ENCODE measurements at places on chromosomes 16 and 17.

- DNase-seq = no peak
Measured at GRCh38 chr17:47830396-47831002, 842 bp downstream of the MRPL10 start.

DNA sequence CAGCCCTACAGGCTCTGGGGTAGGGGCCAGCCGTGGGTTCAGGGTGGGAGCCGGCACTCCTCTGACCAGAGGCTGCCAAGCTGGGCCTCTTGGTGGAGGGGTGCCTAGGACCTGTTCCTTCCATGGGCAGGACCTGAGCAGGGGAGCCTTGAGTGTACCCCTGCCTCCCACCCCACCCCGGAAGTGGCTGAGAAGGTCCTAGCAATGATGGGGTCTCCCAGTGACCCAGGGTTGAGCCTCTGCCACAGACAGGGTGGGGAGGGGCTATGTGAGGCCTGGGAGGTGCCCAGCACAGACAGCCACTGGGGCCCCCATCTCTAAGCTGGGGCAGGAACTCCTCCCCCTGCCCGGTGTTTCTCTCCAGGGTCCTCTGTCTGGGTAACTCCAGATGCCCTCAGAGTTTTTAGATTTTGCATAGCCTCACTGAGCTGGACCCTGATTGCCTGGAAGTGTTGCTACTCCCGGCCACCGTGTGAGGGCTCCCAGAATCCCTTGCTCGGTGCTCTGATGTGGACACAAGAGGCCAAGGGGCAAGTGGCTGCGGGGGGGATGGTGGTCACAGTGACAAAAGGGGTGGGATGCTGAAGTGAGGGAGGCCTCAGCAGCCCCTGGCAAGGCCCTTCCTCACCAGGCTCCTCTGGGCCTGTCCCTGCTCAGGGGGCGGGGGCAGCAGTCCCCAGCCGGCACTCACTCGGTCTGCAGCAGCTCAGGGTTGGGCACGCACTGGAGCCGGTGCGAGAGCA is 6.4 kb upstream of the MTSS2 start:
- no peak for DNase-seq

DNA sequence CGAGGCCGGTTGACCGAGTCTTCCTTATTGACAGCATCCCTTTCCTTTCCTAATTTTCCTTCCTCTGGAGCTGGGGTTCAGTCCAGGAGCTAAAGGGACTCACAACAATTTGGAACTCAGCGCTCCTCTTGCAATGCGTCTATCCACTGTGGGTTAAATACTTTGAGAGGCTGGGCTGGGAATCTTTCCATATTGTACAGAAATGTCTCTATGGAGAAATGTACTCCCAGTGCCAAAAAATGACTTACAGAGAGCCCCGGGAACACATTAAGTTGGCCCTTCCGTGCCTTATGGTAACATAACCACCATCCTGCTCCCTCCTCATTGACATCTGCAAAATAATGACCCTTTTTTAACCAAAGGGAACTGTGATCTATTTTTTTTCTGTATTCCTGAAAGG is 192.8 kb downstream of the FTO start:
- DNase-seq = no peak

- peak; percentile 95 for DNase-seq
Measured at GRCh38 chr16:1530883-1531637, 2.4 kb upstream of the TMEM204 start.

DNA sequence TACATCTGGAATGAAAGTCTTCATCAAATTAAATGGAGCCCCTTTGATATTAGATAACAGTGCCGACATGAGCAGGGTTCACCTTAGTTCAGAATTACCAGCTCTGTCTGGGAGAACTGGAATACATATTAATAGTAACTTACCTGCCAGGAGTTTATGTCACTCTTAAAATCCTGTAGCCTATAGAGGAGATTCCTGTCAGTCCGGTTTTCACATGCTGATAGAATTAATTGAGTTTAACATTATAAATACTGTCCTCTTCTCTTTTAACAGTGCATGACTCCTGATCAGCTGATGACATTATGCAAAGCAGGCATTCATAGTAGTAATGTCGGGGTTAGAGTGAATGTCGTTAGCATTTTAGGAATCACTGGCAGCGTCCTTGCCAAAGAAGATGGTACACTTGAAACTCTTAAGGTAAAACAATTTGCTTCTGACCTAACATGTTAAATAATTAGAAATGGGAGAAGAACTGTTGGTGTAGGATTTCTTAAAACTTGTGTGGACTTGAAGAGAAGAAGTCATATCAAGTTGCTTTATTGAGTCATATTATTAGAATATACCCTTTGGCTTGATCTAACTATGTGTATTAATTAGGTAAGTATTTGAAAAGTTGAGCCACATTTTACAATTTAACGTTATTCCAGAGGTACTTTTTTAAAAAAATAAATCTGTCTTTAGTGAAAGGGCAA is 34.3 kb downstream of the HEATR3 start:
- DNase-seq = no peak

- peak; percentile 89 for DNase-seq
Measured at GRCh38 chr16:9072806-9073341, 18.6 kb upstream of the HAPSTR1 start.

GRCh38 chr16:7344830-7345780 is 12.5 kb downstream of the RBFOX1 start:
- DNase-seq = no peak

- DNase-seq = peak; percentile 74
Measured at GRCh38 chr16:30092373-30093010, 768 bp upstream of the TBX6 start.

DNA sequence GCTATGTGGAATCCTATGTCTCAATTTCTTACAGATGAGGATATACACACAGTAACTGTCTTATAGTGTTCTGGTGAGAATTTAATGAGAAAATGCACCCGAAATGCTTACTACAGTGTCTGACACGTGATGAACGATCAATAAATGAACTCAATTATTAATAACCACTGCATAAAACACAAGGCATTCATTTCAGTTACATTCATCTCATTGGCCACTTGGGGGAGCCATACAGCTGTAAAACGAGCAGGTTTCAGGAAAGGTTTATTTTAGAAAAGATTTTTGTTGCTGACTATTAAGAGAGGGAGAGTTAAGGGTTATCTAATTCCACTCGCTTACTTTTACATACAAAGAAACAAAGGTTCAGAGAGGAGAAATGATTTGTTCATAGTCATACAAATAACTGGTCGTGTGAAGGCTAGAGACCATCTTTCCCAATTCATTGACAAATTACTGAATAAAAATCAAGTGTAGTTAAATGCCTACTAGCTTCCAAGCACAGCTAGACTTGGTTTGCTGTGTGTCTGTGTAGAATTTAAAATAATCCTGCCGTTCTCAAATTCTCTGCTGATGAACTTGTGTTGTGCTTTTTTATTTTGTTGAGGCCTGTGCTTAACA is 160.1 kb downstream of the MAP2K4 start:
- peak; percentile 30 for DNase-seq

DNA sequence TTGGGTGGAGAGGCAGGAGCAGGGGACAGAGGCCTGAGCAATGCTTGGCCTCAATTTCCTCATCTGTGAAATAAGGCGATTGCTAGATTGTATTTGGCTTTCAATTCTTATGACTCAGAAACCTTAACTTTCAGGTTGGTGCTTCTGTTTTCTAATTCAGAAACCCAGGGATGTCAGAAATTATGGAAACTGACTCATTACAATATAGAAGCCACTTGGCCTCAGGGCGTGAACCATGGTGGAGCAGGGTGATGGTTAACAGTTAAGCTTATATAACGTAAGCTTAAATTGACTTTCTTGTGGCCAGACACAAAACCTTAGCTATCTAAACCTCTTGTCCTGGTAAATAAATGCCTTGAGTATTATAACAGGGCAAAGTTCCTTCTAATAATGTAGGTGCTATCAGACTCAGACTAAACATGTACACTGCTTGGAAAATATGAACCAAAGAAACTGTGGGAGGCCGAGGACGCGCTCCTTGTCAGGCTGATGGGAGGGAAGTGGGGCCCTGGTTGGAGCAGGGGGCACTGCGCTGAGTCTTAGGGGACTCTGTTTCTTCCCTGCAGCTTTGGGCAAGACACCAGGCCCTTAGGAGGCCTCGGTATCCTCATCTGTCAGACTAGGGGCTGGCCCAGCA is 17.1 kb upstream of the SREBF1 start:
- DNase-seq = no peak

DNA sequence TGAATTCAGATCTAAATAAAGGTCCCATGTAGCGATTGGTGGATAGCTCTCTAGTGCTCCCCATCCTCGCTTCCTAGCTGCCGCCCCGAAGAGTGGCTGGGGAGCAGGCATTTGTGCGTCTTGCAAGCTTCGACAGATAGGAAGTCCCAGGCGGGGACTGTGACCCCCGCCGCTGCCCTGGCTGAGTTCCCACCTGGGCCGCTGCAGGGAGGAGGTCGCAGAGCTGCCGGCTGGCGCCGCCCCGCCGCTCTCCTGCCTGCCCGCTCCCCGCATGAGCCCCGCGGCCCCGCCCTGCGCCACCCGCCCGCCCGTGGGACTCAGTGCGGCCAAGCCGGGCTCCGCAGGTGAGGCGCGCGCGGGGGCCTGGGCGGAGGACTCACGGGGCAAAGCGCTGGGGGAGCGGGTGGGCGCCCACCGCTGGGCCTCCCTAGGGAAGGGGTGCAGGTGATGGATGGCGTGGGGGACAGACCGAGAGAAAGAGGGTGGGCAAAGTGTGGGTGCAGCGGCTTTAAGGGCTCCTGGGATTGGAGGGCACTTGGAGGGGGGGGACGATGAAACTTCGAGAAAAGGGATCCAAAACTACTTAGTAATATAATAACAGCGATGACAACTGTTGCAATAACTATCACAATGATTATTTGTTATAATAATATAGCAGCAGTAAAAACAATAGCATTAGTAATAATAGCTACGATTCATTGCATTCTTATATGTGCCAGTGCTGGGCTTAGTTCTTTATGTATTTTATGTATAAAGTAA is at the start of gene OTOA:
TSS of gene OTOA (plus strand) at position 80 of the 759 bp plus-strand sequence. CDS start 14,547 bp downstream, outside the sequence.
- no peak for DNase-seq

GRCh38 chr17:57713140-57713539 is 32.0 kb downstream of the CCDC182 start:
- no peak for DNase-seq

DNA sequence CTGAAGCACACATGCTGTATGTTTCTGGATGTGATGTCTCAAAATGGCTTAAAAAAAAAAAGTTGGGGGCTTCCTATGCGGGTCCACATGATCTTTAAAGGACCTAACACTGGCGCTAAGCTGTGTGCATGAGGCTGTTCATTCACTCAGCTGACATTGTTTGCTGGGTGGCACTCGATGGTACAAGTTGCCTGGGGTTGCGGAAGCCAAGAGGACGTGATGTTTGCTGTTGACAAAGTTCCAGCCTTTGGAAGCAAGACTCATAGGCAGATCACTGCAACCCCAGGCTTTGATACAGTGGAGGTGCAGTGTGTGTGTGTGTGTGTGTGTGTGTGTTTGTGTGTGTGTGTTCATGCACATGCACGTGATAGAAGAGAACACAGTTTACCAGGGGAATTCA is 29.5 kb upstream of the DNAI2 start:
- DNase-seq = peak; percentile 11

- DNase-seq = peak; percentile 72
Measured at GRCh38 chr16:81175325-81175891, 63.1 kb upstream of the BCO1 start.

DNA sequence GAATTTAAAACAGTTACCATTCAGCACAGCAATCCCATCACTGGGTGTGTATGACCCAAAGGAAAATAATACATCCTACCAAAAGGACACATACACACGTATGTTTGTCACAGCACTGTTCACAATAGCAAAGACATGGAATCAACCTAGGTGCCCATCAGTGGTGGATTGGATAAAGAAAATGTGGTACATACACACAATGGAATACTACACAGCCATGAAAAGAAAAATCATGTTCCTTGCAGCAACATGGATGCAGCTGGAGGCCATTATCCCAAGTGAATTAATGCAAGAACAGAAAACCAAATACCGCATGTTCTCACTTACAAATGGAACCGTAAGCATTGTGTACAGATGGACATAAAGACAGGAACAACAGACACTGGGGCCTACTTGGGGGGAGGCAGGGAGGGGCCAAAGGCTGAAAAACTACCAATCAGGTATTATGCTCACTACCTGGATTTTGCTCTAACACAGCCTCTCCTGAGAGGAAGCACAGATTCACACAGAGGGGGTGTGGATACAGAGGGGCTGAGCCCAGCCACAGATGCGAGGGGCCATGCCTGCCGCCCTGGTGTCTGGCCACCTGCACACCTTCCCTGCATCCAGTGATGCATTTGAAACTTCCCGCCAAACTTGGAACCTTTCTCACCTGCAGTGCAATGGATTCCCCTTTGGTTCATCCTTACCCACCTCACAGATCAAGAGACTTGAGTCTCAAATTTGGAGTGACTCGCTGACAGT is 55.9 kb downstream of the USP22 start:
- no peak for DNase-seq

GRCh38 chr16:11224894-11225676 is 30.9 kb downstream of the SOCS1 start:
- DNase-seq = no peak

DNA sequence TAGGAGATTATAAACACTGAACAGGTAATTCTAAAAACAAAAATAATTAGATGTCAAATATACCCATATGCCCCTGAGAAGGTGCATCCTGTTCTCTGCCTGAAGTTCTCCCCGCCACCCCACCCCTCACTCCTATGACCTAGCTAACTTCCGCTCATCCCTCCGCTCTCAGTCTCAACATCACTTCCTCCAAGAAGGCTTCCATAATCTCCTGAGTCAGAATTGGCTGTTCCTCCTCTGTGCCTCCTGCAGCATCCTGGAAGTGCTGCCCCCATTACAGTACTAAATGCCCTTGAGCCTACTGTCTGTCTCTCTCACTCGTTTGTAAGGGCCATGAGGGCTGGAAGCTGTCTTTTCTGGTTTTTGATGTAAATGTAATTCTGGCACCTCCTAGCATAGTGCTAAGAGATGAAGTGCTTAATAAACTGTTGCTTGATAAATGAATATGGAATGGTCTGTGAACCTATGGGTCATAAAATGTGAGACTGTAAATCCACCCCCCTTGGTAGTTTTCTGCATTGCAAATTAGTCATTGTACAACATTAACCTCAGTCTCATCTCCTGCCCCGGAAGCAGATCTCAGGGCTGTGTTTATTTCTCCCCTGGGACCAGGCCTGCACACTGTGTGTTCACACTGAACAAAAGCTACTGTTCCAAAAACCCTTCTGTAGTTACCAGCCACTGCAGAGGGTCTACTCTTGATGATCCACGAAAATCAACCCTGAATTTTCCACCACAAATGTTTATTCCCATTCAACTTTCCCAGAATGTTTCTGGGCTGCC is 3.9 kb upstream of the MYO1D start:
- DNase-seq = peak; percentile 17

DNA sequence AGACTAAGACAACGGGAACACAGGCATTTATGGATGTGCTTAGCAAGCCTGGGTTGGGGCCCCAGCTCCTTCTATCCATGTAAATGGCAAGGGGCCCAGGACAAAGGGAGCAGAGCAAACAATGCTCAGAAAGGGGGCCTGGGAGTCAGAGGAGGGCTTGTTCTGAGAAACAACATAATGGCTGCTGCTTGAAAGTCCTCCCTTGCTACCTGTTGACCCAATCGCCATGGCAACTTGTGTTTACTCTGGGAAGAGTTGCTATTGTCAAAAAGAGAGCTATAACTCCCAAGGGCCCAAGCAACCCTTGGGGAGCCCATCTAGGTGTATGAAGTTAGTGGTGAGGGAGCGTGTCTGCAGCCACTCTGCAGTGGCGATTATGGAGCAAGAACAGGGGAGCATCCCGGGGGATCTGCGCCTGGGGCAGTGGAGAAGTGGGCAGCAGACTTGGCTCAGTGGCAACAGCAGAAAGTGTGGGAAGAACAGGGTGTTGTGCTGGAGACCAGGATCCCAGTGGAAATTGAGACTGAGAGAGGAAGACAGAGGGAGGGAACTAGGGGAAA is 118.7 kb upstream of the NLRP1 start:
- no peak for DNase-seq

GRCh38 chr16:19128454-19129200 is 14.9 kb downstream of the ITPRIPL2 start:
- no peak for DNase-seq

Data from foreskin fibroblast (primary cell).